ENCODE measurements at places on chromosomes 1 and 21.

DNA sequence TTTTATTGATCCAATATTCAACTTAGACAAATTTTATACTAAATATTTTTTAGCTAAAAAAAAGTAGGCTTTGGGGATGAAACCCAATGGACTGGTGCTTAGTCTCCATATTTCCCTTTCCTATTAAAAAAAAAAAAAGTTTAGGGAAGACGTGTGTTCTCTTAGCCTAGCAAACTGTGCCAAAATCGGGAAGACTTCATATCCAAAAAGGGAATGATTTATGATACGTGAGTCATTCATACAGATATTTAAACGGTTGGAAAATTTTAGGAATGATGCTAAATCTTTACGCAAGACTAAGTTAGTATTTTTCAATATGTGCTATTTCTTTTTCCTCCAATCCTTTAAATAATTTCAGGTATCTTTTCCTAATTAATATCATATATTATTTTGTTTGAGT, 50.7 kb downstream of the SPATA17 start:
- no peak for DNase-seq

DNA sequence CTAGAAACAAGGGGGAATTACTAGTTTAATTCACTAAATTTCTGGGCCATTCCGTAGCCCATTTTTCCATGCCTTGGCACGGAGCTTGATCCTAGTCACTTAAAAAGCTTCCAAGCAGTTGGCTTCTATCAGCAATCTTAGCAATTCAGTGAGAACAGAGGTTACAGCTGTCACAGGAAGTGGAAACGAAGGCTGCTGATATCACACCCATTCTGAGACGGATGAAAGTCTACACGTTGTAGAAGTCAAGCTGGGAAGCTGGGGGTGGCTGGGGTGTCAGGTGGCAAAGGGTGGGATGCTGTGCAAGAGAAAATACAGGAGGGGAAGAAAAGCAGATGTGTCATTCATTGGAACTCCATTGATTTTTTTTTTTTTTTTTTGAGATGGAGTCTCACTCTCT, 11.8 kb upstream of the STMN1 start:
- DNase-seq = no peak

GRCh38 chr1:6343506-6344405, 49.8 kb downstream of the ACOT7 start:
- peak; percentile 25 for DNase-seq

GRCh38 chr21:41460578-41461527, 34.8 kb downstream of the MX1 start:
- no peak for DNase-seq
